ENCODE measurements at places on chromosomes 2 and 18.

DNA sequence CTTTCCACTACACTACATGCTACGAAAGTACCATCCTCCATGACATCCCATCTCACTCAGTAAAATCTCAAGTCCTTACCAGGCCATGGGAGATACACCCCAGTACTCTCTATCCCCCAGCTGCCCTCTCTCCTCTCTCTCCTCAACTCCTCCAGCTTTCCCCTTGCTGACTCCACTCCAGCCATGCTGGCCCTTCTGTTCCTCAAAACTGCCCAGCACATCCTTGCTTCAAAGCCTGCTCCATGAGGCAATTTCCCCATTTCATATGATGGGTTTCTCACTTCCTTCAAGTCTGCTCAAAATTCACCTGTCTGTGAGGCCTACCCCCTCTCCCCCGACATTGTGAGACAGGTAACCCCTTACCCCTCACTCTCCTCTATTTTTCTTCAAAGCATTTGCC lies 8.6 kb downstream of the CHN1 start:
- DNase-seq, result no peak

DNA sequence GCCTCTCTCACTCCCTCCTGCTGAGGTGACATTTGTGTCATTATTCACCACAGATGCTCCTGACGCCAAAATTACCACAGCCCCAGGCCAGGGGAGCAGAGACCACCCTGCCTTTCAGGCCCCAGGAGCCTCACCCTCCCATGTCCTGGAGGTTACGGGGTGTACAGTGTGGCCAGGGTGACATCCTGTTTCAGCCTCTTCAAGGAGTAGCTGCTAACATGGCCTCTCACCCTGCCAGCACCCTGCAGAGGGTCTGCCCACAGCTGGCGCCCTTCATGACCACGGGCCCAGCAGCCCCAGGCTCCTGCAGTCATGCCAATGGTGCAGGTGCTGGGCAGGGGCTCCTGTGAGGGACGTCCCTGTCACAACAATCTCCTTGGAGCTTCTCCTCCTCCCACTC lies 92.6 kb downstream of the SMIM21 start:
- DNase-seq, result no peak

GRCh38 chr2:224111576-224111975 lies 72.5 kb upstream of the SERPINE2 start:
- DNase-seq, result no peak

- DNase-seq, result no peak
These were observed 252.8 kb downstream of the MREG start for GRCh38 chr2:215760557-215760956.

GRCh38 chr2:179596018-179596417 lies 265.4 kb downstream of the ZNF385B start:
- DNase-seq, result no peak

GRCh38 chr2:74379851-74380789 lies at the start of gene DCTN1:
Gene DCTN1 (minus strand): TSS chr2:74380311. CDS start chr2:74380037, 274 bp downstream.
- DNase-seq, result no peak

GRCh38 chr2:234950730-234951663 lies 820 bp upstream of the SH3BP4 start:
- DNase-seq, result no peak
